ENCODE measurements at places on chromosomes 4 and X.

- no peak for DNase-seq
Observed at GRCh38 chr4:102500352-102500695, 835 bp upstream of the NFKB1 start.

DNA sequence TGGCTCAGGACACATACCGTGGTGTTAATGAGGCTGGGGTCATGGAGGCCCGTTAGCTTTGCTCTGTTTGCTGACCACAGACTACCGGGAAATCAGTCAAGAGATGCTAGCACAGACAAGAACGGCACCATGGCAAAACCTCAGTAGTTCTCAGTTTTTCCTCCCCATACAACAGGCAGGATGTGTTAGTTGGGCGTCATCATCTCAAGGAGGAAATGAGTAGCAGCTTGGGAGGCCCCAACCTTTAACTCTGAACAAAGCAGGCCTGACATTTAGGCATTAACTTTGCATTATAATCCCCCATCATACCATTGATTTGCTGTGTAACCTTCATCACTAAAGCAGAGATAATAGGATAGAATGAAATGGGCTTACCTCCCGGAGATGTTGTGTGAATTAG is 714.2 kb downstream of the RPA4 start:
- DNase-seq, result no peak

GRCh38 chrX:9573282-9574106 is 108.6 kb downstream of the TBL1X start:
- DNase-seq, result no peak

GRCh38 chr4:169770416-169770815 is 12.7 kb upstream of the HPF1 start:
- no peak for DNase-seq

DNA sequence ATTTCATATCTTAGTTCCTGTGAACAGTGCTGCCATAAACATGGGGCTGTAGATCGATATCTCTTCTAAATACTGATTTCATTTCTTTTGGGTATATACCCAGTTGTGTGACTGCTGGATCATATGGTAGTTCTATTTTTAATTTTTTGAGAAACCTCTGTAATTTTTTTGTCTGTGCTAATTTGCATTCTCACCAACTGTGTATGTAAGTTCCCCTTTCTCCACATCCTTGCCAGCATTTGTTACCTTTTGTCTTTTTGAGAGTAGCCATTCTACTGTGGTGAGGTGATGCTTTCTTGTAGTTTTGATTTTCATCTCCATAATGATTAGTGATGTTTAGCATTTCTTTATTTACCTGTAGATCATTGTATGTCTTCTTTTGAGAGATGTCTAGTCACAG is 2086.5 kb upstream of the TENM3 start:
- no peak for DNase-seq

GRCh38 chr4:46927201-46927600 is 18.2 kb upstream of the COX7B2 start:
- no peak for DNase-seq

DNA sequence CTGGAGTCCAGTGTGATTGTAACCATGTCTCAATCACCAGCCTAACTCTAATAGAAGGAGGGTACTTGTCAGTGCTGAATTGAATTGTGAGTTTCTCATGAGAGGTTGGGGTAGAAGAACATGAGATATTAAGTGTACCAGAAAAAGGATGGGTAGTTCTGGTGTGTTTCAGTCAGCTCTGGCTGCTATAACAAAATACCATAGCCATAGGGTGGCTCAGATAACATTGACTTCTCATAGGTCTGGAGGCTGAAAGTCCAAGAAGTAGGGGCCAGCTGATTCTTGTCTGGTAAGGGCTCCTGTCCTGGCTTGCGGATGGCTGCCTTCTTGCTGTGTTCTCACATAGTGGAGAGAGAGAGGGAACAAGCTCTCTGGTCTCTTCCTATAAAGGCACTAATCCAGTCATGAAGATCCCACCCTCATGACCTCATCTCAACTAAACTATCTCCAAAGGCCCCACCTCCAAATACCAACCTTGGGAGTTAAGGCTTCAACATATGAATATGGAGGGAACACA is 35.6 kb upstream of the STX18 start:
- DNase-seq, result no peak

DNA sequence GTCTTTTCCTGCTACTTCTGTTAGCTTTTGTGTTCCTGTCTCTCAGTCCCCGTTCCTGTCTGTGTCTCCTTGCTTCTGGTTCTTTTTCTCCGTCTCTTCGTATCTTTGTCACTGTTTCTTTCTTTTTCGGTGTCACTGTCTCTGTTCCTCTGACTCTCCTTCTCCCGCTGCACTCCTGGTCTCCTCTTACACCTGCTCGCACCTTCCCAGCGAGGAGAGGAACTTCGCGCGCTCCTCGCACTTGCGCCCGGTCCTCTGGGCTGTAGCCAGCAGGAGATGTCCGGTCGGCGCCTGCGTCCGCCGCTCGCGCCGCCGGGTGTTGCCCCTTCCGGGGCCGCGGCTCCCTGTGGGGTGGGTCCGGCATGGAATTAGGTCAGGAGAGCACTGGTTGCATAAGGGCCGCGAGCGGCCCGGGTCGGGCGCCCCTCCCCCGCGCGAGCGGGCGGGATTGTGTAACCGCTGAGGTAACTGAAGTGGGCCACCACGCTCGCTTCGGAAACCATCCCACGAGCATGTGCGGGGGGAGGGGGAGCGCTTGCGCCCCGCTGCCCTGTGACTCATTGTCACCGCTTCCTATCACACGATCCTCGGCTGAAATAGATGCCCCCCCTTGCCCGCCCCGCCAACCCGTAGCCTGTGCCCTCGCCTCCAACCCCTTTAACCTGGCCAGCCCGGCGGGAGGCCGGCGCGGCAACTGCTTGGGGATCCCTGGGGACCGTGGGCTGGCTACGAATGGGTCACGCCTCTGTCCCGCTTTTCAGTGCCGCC is 1.6 kb downstream of the LONRF3 start:
- peak; percentile 92 for DNase-seq

GRCh38 chr4:59956366-59956765 is 1243.8 kb upstream of the ADGRL3 start:
- DNase-seq, result no peak

GRCh38 chr4:97235521-97235920 is 907.8 kb downstream of the STPG2 start:
- no peak for DNase-seq

- no peak for DNase-seq
Observed at GRCh38 chr4:7041801-7042502, 1.2 kb upstream of the TADA2B start.

GRCh38 chr4:41281038-41281634 is 24.4 kb downstream of the UCHL1 start:
- DNase-seq, result peak; percentile 67

DNA sequence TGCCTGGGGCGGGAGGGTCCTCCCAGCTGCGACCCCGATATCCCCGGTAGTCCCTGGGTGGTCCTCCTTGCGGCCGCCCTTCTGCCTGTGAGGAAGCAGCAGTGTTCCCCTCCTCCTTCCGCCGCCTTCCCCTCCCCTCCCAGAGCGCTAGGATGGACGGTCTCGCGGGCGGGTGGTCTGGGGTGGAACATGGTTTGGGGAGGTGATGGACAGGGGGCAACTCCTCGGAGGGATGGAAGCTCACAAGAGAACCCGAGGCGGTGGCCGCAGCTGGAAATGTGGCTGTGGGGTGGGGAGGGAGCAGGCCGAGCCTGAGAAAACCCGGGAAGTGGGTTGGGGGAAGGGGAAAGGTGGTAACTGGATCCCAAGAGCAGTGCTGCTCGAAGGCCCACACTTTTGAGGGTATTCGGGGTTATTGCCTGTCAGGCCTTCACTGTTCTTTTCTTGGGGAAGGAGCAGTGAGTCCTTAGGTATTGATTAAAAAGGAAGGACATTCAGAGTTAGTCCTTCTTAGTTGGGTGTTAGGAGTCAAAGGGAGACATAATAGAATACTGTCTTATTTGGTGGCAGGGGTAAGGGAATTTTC is 581 bp downstream of the UBE2K start:
- DNase-seq, result no peak

DNA sequence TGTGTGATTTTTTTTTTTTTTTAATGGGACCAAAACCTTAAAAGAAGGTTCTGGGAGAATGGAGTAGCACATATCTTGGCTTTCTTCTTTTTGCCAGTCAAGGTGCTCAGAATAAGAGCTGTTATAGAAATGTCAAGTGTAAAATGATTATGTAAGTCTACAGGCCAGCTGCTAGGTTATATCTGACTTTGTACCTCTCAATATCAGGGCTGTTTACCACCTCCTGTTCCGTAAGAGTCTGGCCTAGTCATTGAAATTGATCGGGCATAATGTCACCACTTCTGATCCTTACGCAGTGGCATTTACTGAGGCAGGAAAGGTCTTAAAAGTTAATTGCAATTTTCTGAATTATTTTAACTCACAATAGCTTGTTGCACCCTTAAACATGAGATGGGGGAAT is 41.1 kb downstream of the LIMCH1 start:
- no peak for DNase-seq

DNA sequence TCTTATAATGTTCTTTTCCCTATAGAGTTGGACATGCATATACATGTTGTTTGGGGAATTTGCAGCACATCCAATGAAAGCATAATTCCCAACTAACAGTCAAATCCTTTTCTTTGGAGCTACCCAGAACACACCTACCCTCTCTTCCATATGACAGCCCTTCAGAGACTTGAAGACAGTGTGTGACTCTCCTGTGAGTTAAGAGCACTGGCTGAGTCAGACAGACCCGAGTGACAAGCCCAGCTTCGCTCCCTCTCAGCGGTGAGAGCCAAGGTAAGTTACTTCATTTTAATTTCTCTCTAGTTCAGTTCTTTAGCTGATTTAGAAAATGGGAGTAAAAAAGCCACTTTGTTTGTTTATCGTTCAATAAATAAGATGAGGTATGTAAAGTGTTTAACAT is 86.3 kb downstream of the RTL9 start:
- no peak for DNase-seq

GRCh38 chrX:118554511-118554910 is 58.9 kb downstream of the DOCK11 start:
- no peak for DNase-seq

DNA sequence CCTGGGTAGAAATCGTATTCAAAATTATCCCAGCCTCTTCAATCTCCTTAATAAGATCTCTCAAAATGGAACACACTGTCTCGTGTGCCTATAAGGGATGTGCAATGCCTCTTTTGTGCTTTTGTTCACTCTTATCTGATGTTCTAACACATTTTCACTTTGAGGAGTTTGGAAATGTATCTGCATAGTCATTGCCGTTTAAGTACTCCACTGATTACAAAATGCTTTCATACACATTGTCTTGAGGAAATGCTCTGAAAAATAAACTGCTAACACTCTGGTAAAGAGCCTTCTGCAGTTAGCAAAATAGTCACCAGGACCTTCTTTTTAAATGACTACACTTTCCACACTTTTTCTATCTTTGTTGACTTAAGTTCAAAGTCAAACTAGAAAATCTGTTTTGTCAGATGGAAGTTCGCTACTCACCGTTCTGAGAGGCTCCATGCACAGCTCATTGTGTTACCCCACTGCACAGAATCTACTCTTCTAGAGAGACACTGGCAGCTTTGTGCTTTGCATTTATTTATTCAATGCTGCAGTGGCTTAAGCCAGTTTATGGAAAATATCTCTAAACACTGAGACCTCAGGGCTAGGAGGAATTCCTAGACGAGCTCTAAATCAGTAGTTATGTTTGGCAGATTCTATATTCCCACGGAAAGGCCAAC is 159.0 kb downstream of the CHIC2 start:
- no peak for DNase-seq

GRCh38 chrX:68411729-68412128 is 21.6 kb downstream of the OPHN1 start:
- DNase-seq, result no peak

- no peak for DNase-seq
Observed at GRCh38 chr4:4457803-4458553, 71.1 kb downstream of the NSG1 start.

- DNase-seq, result no peak
Observed at GRCh38 chr4:41613821-41614220, 75.9 kb downstream of the LIMCH1 start.

- DNase-seq, result no peak
Observed at GRCh38 chr4:176436293-176436973, 116.7 kb downstream of the SPCS3 start.

DNA sequence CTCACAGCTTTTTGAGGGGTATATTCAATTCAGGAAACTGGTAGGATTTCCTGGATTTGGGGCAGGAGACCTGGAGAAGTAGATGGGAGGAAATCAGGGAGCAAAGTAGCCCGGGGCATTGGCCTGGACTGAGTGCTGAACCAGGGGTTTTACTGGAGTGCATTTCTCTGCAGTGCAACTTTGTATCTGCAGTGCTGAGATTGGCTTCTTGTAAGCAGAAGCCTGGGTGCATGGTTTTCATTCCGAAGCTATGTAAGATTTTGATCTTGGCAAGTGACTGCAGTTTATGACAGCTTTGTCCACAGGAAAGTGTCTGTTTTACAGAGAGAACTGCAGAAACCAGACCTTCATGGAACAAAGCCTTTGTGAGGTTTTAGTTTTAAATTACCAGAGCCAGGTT is 158.3 kb downstream of the SPCS3 start:
- no peak for DNase-seq

GRCh38 chrX:65706041-65706828 is 38.8 kb downstream of the MSN start:
- no peak for DNase-seq

GRCh38 chr4:3040452-3041191 is 33.7 kb downstream of the HTT-AS start:
- peak; percentile 58 for DNase-seq

GRCh38 chr4:156377036-156377710 is 423.5 kb upstream of the CTSO start:
- DNase-seq, result no peak

- no peak for DNase-seq
Observed at GRCh38 chr4:126242679-126243390, 928.1 kb downstream of the FAT4 start.

DNA sequence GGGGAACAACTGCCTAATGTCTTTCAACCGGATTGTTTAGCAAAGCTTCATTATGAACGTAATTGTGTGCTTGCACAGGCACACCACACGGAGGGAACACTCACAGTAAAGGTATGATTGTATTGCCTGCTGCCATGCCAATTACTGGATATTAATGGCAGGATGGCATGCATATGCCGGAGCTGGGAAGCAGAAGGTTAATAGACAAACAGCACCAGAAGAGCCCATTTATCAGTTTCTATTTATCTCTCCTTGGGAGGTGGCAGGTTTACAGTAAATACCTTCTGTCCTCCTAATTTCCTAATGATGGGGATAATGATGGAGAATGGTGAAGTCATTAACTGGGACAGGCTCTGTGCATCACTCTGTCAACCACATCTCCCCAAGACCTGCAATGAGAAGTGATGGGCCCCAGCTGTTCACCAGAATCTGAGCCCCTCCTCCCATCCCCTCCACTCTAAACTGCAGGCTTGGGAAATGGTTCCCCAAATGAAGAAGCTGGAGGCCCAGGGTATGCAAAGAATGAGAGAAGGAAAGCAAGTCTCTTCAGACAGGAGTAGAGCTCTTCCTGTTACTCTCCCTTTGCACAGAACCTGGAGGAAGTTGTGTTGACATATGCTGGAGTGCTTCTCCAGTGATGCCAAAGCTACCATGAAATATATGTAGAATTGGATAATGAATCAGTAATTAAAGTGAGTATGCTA is 160.8 kb downstream of the NAA11 start:
- no peak for DNase-seq

- DNase-seq, result no peak
Observed at GRCh38 chrX:87805829-87806490, 288.4 kb downstream of the KLHL4 start.

- DNase-seq, result no peak
Observed at GRCh38 chr4:56414135-56414670, 21.2 kb downstream of the PPAT start.

GRCh38 chr4:167903291-167903721 is 189.0 kb upstream of the ANXA10 start:
- no peak for DNase-seq

Data from ascending aorta (tissue), 2 donors.